ENCODE measurements at places on chromosomes 5 and 9.

DNA sequence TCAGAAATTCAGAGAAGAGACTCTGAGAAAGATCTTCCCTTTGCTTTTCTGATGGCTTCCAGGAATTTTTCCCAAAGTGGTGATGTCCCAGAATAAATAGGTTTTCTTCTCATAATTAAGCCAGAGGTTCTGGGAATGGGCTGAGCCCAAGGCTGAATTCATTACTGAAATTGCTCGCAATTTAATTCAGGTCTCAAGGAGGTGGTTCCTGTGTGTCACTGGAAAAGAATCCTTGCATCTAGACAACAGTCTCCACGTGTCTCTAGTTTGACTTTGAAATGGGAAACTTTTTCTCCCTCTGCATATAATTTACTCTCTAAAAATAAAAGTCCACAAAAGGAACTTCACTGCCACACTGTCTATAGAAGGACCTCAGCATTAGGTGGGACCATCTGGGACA is 27.8 kb upstream of the STX17 start:
- DNase-seq = no peak

- no peak for DNase-seq
These were observed 78.5 kb downstream of the FOXD1 start for GRCh38 chr5:73370095-73370494.

- DNase-seq = no peak
These were observed 152.2 kb upstream of the IRX2 start for GRCh38 chr5:2903451-2904395.

GRCh38 chr5:111932628-111933027 is 175.6 kb upstream of the NREP start:
- no peak for DNase-seq

- DNase-seq = no peak
These were observed 315.8 kb downstream of the SH3GL2 start for GRCh38 chr9:17894501-17895160.

DNA sequence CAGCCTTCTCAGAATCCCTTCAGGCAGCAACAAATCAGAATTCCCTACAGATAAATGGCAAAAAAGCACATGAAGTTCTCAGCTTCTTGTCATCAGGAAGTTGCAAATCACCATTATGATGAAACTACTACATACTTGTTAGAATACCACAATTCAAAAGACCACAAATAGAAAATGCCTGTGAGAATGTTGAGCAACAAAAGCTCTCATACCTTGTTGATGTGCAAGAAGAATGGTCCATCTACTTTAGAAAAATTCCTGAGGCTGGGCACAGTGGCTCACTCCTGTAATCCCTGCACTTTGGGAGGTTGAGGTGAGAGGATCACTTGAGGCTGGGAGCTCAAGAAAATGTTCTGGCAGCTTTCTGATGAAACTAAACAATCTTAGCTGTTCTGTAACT is 278.1 kb downstream of the ICE1 start:
- DNase-seq = no peak

GRCh38 chr9:97847474-97848214 is 5.4 kb upstream of the FOXE1 start:
- DNase-seq = no peak

DNA sequence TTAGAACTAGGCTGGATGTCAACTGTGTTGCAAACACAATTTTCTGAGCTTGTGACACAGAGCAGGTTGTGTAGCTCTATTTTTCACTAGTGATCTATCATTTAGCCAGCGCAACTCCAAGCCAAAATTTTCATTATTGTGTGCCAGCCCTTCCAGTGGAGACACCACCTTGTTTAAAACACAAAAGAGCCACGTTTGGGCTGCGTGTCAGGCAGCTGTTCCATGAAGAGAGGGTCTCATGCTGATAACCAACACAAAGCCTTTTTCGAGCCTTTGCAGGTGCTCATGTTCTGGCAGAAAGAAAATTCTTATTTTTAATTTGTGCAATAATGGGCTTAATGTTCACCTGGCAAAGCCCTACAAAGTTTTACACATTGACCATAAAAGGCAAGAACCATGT is 237.6 kb upstream of the RGMB start:
- no peak for DNase-seq

- DNase-seq = no peak
These were observed 513.5 kb downstream of the DMAC1 start for GRCh38 chr9:7286101-7286500.

DNA sequence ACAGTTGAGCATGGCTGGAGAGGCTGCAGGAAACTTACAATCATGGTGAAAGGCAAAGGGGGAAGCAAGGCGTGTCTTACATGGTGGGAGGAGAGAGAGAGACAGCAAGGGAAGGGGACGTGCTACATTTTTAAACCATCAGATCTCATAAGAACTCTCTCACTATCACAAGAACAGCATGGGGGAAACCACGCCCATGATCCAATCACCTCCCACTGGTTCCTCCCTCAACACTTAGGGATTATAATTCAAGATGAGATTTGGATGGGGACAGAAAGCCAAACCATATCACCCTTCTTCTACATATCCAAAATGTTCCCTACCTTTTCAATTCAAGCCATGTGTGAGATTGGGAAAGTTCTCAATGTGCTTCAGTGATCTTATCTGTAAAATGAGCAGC is 22.9 kb upstream of the GLRX start:
- DNase-seq = no peak

GRCh38 chr9:128419061-128419925 is 1.4 kb upstream of the CERCAM start:
- no peak for DNase-seq

GRCh38 chr5:114948986-114949621 is 220.6 kb downstream of the TRIM36 start:
- DNase-seq = no peak

DNA sequence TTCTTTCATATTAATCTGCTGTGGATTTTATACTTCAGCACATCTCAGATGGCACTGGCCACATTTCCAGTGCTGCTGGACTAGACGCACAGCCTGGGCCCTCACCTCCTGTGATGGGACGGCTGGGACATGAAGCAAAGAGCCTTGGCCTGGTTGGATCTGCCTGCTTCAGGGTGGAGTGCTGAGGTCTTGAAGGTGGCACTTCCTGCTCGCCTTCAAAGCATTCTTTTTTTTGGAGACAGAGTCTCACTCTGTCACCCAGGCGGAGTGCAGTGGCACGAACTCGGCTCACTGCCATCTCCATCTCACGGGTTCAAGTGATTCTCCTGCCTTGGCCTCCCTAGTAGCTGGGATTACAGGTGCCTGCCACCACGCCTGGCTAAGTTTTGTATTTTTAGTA is 73.1 kb downstream of the RAPGEF1 start:
- DNase-seq = no peak

- no peak for DNase-seq
These were observed 737 bp downstream of the NANS start for GRCh38 chr9:98057138-98057799.

GRCh38 chr9:134335061-134335460 is 8.8 kb downstream of the RXRA start:
- no peak for DNase-seq

DNA sequence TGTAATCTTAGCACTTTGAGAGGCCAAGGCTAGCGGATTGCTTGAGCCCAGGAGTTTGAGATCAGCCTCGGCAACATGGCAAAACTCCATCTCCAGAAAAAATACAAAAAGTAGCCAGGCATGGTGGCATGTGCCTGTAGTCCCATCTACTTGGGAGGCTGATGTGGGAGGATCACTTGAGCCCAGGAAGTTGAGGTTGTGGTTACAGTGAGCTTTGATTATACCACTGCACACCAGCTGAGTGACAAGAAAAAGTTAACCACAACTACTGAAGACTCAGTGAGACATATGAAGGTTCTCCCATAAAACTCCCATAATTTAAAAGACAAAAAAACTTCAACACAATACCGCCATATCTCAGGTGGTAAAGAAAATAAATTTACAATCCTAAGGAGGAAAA is 98.0 kb downstream of the NR6A1 start:
- DNase-seq = no peak

GRCh38 chr5:111743988-111744387 is 13.0 kb downstream of the NREP start:
- DNase-seq = no peak

Data from stimulated activated CD8-positive, alpha-beta memory T cell treated with anti-CD3 and anti-CD28 coated beads, Interleukin-12 subunit alpha, Interleukin-12 subunit beta, amount 100 ng/mL, for 1 hour (primary cell).